ENCODE measurements at places on chromosomes 7 and 10.

DNA sequence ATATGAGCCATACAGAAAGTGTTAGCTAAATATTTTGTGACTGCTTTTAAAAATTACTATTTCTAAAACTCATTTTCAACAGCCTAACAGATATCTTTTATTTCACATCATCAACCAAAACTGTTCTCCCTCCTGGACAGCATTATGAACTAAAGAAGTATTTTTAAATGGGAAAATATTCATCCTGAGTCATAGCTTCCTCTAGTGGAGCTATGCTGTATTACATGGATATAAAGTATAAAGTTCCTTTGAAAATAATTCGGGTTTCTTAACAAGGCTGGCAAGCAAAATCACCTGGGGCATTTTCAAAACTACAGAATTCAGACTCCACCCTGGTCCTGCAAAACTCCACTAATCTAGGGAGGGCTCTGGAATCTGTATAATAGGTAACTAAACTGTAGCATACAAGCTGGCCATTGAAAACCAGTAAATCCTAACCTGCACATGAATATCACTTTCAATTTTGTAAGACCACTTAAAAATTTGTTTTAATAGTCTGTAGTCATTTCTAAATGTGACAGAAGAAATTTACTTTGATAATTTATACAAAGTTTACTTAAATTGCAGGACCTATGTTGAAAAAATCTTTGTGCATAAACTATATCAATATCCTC, 53.5 kb downstream of the SCIN start:
- DNase-seq, result peak; percentile 54

DNA sequence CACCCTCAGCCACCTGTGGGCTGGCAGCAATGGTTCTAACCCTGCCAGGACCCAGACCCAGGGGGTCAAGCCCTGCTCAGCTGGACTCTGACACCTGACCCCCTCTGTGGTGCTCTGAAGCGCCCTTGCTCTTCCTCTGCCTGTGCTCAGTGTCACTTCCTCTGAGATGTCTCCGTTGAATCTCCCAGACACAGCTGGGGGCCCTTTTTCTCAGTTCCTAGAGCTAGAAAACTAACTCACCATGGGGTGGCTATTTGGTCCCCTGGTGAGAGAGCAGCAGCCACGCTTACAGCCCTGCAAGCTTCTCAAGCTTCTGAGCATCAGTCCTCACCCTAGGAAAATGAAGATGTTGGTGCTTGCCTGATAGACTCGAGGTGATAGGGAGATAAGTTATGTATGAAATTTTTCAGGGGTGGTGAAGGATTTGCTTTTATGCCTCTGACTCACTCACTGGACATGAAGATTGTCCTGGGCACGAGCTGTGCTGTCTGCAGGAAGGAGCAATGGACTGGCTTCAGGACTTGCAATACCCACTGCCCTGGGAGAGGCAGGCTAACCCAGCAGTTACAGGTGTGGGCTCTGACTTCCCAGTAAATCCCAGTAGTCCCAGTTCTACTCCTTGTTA, 29.6 kb downstream of the COL13A1 start:
- no peak for DNase-seq

- no peak for DNase-seq
Measured at GRCh38 chr7:28240481-28240880, 59.9 kb upstream of the JAZF1 start.

GRCh38 chr7:129807863-129808262, 144.9 kb downstream of the UBE2H start:
- no peak for DNase-seq

DNA sequence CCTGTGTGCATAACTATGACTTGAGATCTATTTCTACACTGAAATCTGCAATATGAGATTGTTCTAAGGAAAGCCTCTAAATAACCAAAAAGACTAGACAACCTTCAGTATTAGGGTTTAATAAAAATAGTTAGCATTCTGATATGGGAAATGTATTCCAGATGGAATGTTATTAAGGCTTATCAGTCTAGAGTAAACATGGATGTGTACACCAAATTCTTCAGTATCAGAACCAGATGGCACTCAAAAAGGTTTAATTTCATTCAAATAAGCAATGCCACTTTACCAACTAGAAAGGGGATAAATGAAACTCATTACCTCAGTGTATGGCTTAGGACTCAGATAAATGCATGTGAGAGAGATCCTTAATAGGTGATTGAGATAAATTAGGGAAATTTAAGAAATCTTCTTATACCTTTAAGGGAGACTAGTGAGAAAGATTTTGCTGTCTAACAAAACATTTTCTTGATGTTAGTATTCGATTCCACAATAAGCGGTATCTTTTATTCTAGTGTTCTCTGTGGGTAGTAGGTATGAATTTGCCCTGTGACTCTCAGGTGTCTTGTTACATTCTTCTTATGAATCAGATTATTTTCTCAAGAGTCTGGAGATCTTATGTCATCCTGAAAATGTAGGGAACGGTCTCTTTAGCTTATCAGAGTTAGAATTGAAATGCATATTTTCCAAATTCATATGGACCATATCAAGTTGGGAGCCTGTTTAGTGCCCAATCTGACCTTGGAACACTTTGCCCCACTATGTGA, 159.2 kb downstream of the PRKG1 start:
- DNase-seq, result no peak

- no peak for DNase-seq
Measured at GRCh38 chr10:79405221-79405994, 40.0 kb downstream of the ZCCHC24 start.

GRCh38 chr7:108529341-108529740, 3.4 kb upstream of the PNPLA8 start:
- no peak for DNase-seq

DNA sequence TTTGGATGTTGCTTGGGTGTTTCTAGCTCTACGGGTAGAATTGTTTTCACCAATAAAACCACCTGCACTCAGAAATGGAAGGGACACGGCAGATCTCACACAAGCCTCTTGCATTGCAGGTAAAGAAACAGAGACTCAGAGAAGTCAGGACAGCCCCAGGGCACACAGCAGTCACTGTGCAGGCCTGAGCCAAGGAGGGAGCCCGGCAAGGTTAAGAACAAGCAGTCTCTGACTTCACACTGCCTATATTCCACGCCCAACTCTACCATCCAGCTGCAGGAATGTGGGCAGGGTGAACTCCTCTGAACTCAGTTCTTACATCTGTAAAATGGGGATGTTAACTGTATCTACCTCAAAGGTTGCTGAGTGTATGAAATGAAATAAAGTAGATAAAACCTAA, 15.4 kb downstream of the CHST15 start:
- DNase-seq, result no peak

- DNase-seq, result no peak
Measured at GRCh38 chr10:3527869-3528268, 257.1 kb downstream of the KLF6 start.

- DNase-seq, result peak; percentile 52
Measured at GRCh38 chr7:17275749-17276671, 22.4 kb upstream of the AHR start.

DNA sequence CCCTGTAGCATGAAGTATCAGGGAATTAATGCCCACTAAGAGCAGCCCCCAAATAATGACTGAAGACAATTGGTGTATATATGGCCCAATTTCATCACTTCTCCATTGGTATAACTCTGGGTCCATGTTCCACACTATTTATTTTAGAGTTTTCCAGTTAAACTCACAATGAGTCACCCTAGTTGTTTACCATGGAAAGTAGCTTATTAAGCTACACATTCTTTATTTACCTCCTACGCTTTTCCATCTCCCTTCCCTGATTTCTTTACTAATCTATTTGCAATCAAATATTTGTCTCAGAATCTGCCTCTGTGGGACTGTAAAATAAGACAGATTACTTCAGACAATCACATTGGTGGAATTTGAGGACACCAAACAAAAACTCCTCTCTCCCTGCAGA, 655.6 kb downstream of the SORCS1 start:
- DNase-seq, result no peak

DNA sequence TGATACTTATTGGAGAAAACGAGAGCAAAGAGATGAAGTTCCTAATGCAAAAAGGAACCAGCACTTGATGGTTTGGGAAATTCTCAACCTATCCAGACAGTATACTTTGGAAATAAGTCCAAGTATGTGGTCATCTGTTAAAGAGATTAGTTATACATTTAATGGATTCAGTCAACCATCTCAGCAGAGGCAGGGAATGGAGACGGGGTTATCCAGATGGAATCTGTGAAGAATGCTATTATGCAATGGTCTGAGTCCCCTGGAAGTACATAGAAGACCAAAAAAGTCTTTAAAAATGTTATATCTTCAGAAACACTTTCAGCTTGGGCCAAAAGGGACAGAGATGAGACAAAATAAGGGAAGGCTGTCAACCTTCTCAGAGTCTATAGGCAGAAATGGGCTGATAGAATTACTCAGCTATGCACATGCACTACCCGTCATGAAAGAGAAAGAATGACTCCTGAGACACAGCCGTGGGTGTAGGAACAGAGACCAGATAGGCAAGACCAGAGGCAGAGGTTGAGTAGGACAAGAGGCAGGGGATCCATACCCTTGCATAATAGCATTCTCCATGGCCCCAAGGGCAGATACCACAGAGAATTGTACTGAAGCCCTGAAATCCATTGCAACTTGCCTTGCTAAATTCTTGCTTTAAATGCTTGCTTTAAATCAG, 738.8 kb upstream of the POT1 start:
- DNase-seq, result no peak

- no peak for DNase-seq
Measured at GRCh38 chr7:76185187-76185896, 16.4 kb upstream of the SRRM3 start.

DNA sequence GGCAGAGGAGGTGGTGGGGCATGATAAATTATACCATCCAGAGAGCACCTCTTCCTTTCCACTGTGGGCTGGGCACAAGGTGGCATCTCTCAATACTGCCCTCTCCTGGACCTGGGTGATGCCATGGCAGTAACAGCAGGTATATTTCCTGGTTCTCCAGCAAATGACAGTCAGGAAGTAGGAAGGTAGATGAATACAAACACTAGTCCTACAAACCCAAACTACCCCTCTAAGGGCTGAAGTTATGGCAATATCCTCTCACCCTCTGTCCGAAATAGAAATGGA, 1004.9 kb downstream of the KCNMA1 start:
- DNase-seq, result no peak

- DNase-seq, result no peak
Measured at GRCh38 chr7:107659666-107660065, 962 bp upstream of the SLC26A4 start.

DNA sequence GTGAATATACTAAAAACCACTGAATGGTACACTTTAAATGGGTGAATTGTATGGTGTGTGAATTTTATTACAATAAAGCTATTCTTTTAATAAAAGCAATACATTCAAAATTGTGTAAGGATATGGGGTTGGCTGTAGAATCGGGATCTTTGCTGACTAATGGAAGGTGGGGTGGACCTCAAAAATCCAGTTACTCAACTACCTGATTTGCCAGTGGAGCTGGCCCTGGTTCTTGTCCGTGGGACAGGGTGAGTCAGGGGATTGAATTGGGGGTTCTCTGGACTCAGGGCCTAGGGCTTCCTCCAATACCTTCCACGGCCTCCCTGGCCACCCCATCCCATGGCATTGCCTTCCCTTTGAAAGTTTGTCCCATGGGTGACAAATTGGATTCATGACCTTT, 13.5 kb upstream of the RABGEF1 start:
- DNase-seq, result no peak

- DNase-seq, result no peak
Measured at GRCh38 chr10:99520040-99520846, 12.5 kb upstream of the NKX2-3 start.

- no peak for DNase-seq
Measured at GRCh38 chr7:127474457-127474856, 81.9 kb upstream of the ZNF800 start.

- DNase-seq, result no peak
Measured at GRCh38 chr7:112937651-112938415, 147.6 kb upstream of the TMEM168 start.

DNA sequence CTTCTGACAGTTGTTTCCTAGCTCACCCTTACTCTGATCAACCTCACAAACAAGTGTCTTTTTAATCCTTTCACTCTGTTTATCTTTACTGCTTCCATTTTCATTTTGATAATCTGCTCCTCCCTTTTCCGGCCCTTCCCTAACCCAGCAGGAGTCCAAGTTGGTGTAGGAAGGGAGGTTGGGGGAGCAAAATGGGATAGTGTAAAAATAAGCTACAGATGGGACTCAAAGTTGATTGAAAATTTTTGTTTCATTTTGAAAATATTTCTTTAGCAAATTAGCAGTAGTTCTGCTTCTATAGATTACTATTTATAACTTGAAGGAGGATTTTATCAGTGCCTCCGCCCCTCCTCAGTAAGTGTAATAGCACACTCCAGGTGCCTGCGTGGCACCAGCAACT, 112.0 kb downstream of the WNT2 start:
- no peak for DNase-seq

GRCh38 chr7:38007096-38007495, 86.7 kb downstream of the EPDR1 start:
- no peak for DNase-seq

DNA sequence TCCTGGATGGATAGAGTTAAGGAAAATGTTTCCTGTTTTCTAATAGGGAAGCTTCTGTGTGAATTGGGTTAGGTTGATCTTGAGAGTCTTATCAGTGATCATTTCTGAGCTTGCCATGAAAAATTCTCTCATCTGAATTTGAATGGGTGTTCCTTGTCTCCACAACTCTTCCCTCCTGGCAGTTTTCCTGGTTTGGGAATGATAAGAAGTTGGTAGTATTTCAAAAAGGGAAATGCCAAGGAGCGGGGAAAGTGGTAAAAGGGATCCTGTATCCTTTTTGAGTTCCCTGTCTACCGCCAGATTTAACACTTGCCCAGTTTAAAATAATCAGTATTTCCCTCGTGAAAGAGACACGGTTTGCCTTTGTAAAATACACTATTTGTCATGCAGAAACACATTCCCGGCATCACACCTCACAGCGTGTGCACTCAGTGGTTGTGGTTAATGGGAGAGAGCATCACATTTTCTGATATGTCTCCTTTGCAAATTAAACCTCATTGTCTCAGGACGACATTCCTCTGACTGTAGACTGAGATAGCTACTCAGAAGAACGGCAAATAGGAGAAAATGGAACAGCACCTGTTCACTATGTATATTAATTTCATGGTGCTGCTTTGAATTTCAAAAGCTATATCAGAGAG, 113.2 kb upstream of the IFRD1 start:
- DNase-seq, result peak; percentile 20

DNA sequence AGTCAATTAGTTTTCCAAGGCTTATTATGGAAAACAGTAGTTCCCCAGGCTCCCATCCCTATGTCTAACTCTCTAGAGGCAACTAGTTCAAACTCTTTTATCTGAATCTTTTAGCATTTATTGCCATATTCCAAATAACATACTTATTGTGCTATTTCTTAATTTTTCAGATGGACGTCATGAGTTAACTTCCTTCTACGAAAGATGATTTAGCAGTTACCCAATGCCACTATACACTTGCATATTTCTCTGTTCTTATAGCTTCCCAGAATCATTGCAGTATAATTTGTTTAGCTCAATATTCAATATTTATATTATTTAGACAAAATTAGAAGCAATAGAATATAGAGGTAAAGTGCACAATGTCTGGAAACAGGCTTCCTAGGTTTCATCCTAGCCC, 52.8 kb downstream of the REEP3 start:
- peak; percentile 23 for DNase-seq

GRCh38 chr7:155274633-155275355, 22.9 kb upstream of the INSIG1 start:
- DNase-seq, result no peak

- DNase-seq, result peak; percentile 48
Measured at GRCh38 chr10:118850418-118851061, 95.8 kb upstream of the CACUL1 start.

Data from endothelial cell of umbilical vein (primary cell).